ENCODE measurements at places on chromosomes 13 and 19.

- DNase-seq = no peak
Measured at GRCh38 chr13:110263888-110264287, 43.1 kb downstream of the COL4A1 start.

DNA sequence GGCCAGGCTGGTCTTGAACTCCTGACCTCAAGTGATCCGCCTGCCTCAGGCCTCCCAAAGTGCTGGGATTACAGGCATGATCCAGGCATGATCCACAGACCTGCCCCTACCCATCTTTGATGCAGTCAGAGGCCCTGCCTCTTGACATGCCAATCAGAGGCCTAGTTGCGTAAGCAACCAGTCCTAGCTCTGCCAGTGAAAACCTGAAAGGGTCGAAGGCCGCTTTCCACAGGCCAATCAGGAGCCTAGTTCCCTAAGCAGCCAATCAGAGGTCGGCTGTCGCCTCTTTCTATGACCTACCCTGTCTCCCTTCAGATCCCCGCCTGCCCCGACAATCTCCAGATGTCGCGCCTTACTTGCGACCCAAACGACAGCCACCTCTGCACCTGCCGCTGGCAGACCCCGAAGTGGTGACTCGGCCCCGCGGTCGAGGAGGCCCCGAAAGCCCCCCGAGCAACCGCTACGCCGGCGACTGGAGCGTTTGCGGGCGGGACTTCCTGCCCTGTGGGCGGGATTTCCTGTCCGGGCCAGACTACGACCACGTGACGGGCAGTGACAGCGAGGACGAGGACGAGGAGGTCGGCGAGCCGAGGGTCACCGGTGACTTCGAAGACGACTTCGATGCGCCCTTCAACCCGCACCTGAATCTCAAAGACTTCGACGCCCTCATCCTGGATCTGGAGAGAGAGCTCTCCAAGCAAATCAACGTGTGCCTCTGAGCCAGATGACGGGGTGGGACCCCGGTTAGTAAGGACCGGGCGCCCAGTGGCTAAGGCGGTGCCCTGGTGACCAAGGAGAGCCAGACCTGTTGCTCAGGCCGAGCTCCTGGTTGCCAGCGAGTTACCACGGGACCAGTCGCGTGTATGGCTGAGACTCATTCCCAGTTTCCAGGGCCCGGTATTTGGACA is 6.3 kb downstream of the SYDE1 start:
- no peak for DNase-seq

DNA sequence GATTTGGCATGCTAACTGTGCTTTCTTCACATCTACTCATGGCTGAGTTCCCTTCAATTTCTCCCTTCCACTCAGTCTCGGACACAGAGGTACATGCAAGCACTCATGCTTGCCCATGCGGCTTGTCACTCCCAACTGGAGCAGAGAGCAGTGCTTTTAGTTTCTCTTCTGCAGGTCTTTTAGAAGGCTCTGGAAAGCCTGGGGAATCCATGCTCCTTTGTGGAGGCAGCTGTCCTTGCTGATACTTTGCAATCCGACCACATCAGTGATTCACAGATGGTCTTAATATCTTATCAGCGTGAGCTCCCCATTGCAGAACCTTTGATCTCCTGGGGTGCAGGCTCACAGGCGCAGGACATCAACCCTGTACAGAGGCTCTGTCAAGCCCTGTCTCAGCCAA is 203.9 kb downstream of the COL4A1 start:
- DNase-seq = no peak

- DNase-seq = peak; percentile 19
Measured at GRCh38 chr13:98466634-98467236, 110.2 kb downstream of the STK24 start.

DNA sequence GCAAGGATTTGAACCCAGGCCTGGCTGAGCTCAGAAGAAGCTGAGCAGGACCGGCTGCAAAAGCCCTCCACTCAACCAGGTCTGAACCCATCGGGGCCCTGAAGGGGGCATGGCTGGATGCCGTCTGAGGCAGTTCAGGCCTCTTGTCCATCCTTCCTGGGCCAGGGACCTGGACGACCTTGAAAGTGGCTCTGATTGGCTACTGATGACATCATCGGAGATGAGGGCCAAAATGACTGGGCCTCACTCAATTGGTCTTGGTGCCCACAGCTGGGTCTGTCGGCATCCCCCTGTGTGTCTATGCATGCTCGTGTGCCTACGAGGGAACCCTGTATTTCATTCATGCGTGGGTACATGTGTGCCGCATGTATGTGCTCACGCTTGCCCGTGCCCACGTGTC is 71.8 kb downstream of the PTPRS start:
- DNase-seq = no peak

DNA sequence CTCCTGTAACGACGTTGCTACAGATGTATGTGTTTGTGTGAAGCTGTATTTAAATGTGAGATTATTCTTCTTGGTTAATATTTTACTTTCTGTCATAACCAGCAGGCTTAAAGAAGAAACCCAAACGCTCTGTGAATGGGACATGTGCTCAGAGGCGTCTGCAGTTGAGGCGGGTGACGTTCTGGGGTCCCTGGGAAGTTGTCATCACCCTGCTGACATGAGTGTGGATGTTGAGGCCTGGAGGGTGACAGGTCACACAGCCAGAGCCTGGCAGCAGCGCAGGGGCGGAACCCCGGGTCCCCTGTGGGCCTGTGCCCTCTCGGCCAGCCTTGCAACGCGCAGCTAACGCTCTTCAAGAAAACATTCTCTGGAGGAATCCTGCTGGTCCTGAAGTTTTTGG is 16.6 kb downstream of the RASA3 start:
- no peak for DNase-seq

- no peak for DNase-seq
Measured at GRCh38 chr13:41354416-41354815, 43.3 kb downstream of the NAA16 start.

GRCh38 chr13:39397226-39397895 is 205.6 kb downstream of the LHFPL6 start:
- DNase-seq = no peak

DNA sequence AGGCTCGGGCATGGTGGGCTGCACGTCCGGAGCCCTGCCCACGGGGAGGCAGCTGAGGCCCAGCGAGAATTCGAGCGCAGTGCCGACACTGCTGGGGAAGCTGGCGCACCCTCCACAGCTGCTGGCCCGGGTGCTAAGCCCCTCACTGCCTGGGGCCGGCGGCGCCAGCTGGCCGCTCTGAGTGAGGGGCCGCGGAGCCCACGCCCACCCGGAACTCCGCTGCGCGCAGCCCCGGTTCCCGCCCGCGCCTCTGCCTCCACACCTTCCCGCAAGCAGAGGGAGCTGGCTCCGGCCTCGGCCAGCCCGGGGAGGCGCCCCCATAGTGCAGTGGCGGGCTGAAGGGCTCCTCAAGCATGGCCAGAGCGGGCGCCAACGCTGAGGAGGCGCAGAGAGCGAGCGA is 2080.4 kb downstream of the PCDH9 start:
- no peak for DNase-seq

- no peak for DNase-seq
Measured at GRCh38 chr19:7734220-7735203, 2.6 kb upstream of the CLEC4G start.

GRCh38 chr19:53466726-53467484 is 628 bp upstream of the ZNF813 start:
- DNase-seq = no peak

GRCh38 chr13:39054112-39054511 is 15.9 kb downstream of the NHLRC3 start:
- DNase-seq = no peak

DNA sequence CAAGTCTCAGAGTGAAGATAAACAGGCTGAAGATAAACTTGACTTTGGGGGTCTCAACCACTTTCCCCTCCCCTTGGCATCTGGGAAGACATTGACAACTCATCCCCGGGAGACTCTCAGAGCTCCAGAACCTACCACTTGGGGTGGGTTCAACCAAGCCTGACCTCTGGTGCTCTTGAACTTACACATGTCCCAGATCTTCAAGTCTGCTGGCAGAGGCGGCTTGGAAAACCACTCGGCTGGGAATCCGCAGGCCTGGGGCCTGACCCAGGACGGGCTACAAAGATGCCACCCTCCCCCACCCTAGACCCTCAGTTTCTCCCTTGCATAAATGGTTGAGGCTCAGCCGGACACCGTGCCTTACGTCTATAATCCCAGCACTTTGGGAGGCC is 512 bp downstream of the LRRC8E start:
- no peak for DNase-seq

- DNase-seq = no peak
Measured at GRCh38 chr19:37893845-37894575, 12.4 kb downstream of the WDR87 start.

DNA sequence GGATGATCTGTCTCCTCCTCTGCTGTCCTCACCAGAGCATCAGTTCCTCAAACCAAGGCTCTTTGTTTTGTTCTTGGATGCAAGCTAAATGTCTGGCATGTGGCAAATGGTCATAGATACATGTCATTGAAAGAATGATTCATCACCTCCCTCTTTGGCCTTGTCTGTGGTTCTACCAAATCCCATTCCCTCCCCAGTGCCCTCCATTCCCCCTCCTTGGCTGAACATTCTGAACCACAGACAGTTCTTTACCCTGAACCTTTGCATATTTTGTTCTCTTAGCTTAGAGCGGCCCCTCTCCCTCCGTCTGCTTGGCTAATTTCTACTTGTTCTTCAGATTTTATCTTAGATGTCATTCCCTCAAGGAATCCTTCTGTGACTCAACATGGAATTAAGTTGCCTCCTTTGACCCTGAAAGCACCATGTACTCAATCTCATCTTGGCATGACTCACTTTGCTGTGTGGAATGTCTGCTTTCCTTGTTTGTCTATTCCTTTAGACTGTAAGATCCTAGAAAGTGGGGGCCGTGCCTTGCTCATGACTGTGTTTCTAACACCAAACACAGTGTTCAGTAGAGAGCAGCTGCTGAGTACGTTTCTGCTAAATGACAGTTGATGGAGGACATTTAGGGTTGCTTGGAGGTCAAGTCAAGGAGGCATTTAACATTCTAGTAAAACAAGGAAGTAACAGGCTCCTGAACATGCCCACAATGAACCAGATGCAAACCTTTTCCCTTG is 8.1 kb downstream of the ALOX5AP start:
- DNase-seq = no peak

- no peak for DNase-seq
Measured at GRCh38 chr19:30000862-30001261, 58.8 kb downstream of the URI1 start.

DNA sequence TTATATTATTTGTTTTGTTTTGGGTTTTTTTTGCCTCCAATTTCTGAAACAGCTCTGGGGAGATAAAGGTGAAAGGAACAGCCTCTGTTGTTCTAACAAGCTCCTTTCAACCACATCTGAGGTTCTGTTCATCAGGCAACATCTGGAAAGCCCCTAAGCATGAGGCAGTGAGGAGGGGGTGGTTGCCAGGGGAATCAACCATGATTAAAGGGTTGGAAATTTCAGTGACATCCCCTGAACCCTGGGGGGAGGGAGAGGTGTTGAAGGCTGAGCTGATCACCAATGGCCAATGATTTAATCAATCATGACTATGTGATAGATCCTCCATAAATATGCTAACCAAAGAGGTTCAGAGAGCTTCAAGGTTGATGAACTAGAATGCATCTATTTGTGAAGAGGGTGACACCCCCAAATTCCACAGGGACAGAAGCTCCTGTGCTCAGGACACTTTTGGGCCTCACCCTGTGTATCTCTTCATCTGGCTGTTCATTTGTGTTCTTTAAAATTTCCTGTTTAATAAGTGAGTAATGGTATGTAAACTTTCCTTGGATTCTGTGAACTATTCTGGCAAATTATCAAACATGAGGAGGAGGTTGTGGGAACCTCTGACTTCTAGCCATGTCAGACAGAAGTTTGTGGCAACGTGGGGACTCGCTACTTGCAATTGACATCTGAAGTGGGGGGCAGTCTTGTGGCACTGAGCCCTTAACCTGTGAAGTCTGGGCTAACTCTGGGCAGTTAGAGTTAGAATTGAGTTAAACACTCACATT is 221.3 kb downstream of the NHLRC3 start:
- no peak for DNase-seq

DNA sequence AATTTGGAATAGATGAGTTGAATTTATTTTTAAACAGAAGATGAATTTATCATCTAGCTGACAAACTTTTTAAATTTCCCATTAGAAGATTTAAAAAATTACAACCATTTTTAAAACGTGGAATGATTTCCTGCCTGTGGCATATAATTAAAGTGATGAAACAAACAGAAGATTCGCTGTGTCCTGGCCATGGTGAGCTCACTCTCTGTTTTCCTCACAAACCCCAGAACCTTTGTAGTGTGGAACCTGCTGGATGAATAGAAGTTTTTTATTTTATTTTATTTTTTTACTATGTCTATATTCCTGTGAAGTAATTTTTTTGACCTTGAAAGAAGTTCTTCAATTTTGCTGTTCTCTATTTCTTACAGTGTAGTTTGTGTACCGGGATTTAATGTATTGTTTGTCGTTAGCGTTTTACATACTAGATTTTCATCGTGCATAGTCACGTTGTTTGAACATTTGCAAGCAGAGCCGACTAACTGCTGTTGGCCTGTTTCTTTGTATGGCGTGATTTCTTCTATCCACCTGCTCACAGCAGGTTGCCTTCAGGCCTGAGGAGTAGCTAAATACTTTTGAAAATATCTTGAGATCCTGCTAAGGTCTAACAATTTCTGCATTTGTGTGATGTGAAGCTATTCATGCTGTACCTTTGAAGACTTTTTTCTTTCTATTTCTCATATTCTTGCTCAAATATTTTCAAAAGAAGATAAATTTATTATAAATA is 149.2 kb downstream of the GGACT start:
- DNase-seq = no peak

GRCh38 chr13:50353651-50354415 is 338.6 kb downstream of the KCNRG start:
- DNase-seq = no peak

DNA sequence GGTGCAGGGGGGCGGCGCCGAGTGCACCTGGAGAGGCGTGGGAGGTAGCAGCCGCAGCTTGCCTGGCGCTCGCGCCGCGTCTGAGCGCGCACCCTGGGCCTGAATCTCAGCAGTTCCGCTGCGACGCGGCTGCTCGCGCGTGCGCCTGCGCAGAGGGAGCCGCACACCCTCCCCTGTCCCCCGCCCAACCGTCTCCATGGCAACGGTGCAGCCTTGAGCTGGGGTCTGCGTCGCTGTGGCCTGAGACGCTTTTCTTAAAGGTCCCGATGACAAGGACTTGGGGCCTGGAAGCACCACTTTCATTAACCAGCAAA is at the start of gene PNMA8B:
PNMA8B (minus strand) TSS at position 82 of the 314 bp plus-strand sequence. CDS start 402 bp downstream, outside the sequence.
- no peak for DNase-seq

DNA sequence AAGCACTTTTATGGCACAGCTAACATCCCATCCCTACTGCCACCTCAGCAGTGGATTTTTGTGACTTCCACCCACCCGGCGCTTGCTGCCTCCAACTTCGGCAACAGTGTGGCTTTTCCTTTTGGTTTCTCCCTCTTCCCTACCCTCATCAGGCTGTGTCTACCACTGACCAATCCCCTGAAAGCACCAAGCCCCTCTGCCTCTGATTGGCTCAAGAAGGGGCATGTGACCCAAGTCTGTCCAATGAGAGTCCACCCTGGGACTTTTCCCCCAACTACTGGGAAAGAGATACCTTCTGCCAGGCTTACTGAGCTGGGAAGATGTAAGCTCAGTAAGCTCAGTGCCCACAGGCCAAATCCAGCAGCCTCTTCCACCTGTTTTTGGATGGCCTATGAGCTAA is 5.8 kb downstream of the SMIM7 start:
- no peak for DNase-seq

All from activated T-helper 1 cell treated with Interleukin-2 at 50 U/mL for 16 hours (primary cell).